GOT3 (cell line): ENCODE measurements at places on chromosomes 7 and 10.

GRCh38 chr7:95535662-95536061 is 49.9 kb downstream of the ASB4 start:
- DNase-seq = no peak

DNA sequence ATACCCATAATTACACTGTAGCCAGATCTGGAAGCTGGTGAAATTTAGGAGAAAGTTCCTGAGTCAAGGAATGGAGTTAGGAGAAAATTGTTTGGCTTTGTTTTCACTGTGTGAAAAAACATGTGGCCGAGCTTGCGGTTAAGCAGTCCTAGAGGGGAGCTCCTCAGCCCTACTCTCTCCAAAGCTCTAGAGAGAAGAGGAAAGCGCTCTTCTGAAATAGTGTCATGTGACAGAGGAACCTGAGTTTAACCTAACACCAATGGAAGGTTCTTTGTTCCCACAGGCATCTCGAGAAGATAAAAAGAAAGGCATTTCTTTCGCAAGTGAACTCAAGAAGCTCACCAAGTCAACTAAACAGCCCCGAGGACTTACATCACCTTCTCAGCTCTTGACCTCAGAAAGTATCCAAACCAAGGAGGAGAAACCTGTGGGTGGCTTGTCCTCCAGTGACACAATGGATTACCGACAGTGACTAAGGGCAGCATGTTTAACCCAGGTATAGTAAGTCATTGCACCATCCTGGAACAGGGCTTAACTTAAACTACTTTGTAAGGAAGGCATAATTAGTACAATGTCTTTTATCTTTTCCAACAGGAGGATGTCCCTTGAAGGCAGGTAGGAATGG is 38.0 kb downstream of the NOC3L start:
- no peak for DNase-seq

GRCh38 chr7:55019691-55020465 is 1.1 kb downstream of the EGFR start:
- DNase-seq = no peak

GRCh38 chr7:49623943-49624342 is 149.5 kb upstream of the VWC2 start:
- DNase-seq = no peak

GRCh38 chr10:78044179-78044578 is 10.5 kb downstream of the RPS24 start:
- DNase-seq = no peak

GRCh38 chr7:122864838-122865237 is 21.4 kb downstream of the CADPS2 start:
- DNase-seq = no peak

- no peak for DNase-seq
These were observed 88.1 kb upstream of the RSU1 start for GRCh38 chr10:16905320-16905719.

DNA sequence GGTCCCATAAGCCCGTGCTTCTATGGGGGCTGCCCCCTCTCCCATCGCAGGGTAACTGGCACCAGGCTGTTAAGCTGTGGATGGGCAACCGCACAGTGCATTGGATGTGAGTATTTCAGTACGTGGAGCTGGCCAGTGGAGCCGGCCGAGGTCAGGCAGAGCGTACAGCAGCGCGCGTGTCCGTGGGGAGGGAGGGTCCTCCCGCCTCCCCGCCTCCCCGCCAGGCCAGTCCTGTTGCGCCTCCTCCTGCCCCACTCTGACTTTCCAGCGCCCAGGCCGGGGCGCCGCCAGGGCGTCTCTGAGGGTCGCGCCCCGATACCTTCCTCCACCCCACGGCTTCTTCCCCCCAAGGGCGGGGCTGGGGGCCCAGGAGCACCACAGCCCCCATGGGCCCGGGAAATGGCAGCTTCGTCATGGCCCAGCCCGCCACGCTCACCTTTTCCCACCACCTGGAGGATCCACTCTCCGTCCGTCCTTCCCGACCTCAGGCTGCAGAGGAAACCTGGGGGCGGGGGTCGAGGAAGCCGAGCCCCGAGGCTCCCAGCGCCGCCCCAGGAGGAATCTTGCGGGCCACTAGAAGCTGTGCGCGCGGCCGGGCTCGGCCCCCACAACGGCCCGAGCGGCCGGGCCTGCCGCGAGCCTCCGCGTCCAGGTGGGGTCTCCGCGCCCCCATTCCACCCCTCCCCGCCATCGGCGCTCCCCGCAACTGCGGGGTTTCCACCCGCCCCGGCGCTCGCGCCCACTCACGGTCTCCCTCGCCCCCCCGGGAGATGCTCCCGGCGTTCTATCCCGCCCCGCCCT is 831 bp upstream of the PFKP start:
- no peak for DNase-seq

- DNase-seq = no peak
These were observed 8.6 kb upstream of the CPED1 start for GRCh38 chr7:120979765-120980499.

- no peak for DNase-seq
These were observed 59.7 kb downstream of the ZNF365 start for GRCh38 chr10:62433901-62434300.

- no peak for DNase-seq
These were observed 29.4 kb downstream of the FAM241B start for GRCh38 chr10:69659241-69660038.
